ENCODE measurements at places on chromosomes 4 and X.

DNA sequence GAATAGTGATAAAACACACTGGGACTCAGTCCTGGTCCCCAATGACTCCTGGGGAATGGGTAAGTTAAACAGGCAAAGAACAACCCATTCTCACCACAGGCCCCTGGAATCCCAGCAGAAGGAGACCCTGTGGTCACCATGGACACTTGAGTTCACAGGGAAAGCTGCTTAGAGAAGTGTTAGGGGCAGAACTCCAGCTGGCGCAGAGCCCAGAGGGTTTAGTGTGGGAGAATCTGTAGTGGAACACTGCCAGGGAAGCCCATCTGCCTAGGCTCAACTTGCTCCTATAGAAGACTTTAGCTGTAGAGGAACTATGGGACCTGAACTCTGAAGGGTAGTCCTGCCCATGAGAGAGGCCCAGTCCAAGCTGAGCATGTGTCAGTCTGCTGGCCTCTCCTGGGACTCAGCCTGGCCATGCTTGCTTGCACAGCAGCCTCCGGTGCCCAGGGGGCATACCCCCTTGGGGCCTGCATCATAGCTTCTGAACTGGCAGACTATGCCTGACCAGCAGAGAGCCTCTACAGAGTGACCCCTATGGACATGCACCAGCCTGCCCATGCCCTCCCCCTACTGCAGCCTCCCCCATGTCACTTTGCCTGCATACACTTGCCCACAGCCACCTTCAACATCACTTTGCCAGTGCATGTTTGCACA, 343.5 kb downstream of the IDS start:
- DNase-seq = no peak

DNA sequence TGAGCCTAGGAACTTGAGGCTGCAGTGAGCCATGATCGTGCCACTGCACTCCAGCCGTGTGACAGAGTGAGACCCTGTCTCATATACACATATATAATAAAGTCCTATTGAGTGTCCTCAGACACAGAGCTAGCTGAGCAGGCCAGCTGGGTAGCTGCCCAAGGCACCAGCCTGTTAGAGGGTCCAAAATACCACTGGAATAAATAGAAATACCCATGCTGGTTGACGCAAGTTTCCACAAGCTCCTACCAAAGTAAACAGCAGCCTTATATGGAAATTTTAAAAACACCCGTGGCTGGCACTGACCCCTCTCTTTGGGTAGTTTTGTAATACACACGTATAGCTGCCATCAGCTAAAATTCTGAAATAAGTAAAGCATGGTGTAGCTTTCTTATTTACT, 348.6 kb downstream of the BCOR start:
- no peak for DNase-seq

- no peak for DNase-seq
These were observed 2.8 kb upstream of the AMTN start for GRCh38 chr4:70515367-70516250.

DNA sequence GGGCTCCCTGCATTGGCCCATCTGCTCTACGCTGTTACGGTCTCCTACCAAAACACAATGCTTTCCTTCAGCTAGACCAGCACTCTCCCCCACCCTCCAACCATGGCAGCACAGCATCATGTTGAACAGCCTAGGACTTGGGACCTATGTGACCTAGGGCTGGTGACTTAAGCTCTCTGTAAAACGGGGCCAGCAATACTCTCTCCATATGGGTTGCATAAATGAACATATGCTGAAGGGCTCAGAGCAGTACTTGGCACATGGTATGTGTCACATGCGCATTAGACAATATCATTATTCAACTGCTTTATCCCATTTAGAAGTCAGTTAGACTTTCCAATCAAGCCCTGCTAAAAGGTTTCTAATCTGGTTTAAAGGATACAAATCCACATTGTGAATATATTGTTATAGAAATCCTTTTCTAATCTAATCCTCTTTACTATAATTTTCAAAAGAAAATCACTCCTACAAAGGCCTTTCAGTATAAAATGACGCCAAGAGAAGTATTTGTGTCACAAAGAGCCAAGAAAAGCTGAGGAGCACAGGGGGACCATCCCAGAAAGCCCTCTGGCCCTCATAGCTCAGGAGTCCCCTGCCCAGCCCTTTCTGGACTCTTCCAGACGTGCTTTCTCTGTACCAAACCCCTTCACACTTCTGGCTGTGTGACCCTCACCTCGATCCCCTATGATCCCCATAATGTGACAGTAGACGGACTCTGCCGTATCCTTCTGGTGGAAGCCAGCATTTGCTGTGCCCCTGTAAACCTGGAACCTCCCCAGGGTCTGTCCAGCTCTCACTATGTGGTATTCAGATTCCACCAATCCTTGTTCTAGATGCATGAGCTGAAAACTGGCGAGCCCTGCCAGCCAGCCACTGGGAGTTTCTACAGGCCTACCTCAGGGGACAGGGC, 42.3 kb downstream of the NSG1 start:
- DNase-seq = no peak

DNA sequence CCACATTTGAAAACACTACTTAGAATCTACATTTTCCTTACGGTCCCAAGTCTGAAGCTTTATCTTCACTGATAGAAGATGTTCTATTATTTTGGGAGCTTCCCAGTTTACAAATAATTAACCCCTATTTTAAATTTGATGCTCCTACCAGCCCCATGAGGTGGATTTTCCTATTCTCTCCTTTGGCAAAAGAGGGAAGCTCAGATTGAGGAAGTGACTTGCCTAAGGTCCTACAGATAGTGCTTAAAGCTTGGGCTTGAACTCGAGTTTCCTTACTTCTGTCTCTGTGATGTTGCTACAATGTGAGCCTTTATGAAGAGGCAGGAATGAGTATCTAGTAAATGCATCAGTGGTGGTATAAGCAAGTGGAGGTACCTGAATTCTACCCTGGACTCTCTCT, 27.5 kb downstream of the HEPH start:
- no peak for DNase-seq
